COR-L47 (cell line): ENCODE measurements at places on chromosomes 1 and 21.

GRCh38 chr1:246035060-246035541 is 472.0 kb downstream of the SMYD3 start:
- no peak for DNase-seq

GRCh38 chr1:43901196-43901961 is 32.2 kb upstream of the ARTN start:
- no peak for DNase-seq

DNA sequence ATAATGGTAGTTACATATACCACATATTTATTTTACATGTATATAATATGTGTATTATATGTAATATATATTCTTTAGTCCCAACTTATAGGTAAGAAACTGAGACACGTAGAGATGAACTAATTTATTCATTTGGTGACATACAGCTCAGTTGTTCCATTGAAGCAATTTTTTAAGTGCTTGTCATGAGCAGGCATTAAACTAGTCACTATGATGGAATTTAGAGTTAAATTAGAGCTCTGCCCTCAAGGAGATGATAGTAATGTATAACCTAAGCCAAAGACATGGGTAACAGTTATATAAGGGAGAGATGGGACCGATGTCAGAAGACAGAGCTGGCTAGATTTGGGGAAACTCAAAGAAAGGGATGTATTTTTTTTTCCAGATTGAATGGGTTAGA is 83.0 kb downstream of the ST6GALNAC5 start:
- DNase-seq, result no peak

DNA sequence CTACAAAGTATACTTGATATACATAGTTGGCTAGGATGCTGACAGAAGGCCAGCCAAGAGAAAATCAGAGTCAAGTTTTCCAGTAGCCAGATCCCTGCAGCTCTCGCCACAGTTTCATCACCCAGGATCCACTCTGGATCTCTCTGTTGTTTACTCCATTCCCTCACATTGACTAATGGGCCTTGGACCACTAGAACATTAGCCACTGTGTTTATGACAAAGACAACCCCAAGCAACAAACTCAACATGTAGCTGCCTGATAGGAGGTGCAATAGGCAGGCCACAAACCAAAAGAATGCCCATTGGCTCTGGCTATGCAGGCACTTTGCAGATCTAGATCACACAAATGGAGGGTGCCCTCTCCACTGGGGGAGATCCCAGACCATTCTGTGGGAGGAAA is 44.2 kb downstream of the ARHGEF11 start:
- DNase-seq, result no peak

GRCh38 chr21:19565587-19565986 is 1162.0 kb upstream of the TMPRSS15 start:
- DNase-seq, result no peak

GRCh38 chr1:100164216-100164615 is 13.8 kb downstream of the LRRC39 start:
- DNase-seq, result no peak

GRCh38 chr1:88980870-88981269 is 11.6 kb downstream of the KYAT3 start:
- no peak for DNase-seq

DNA sequence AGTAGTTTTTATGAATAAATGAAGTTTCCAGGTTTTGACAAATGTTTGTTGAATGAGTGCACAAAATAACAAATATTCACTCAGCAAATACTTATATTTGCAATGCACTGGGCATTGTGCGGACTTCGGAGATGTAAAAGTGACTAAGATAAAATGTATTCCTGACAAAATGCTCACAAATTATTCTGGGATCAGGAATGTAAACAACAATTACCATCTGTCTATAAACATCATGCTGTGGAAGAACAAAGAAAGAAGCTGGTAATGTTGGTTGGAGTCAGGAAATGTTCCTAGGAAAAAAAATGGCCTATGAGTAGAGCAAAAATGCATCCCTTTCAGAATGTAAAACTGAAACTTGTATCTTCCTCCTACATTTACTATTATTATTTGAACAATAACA is 68.5 kb downstream of the CRB1 start:
- peak; percentile 20 for DNase-seq
